Lung (tissue), 17 donors: ENCODE measurements at places on chromosomes 3 and 15.

DNA sequence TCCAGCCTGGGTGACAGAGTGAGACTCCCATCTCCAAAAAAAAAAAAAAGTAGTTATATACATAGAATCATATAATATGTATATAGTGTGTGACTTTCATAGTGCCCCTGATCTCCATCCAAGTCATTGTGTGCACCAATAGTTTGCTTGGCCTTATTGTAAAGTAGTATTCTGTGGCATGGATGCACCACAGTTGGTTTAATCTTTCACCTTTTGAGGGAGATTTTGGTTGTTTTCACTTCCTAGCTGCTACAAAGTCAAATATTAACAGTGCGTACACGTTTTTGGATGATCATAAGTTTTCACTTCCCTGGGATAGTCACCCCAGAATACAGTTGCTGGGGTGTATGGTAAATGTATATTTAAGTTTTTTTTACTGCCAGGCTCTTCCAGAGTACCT, 162.8 kb downstream of the PTPRG start:
- H3K4me3 ChIP-seq, result no peak overlapping the region
- peaks cover 3% of the 10 kb centered on the region for H3K4me1 ChIP-seq
- no peak for DNase-seq
- H3K27me3 ChIP-seq, result no peaks in the 10 kb centered on the region

DNA sequence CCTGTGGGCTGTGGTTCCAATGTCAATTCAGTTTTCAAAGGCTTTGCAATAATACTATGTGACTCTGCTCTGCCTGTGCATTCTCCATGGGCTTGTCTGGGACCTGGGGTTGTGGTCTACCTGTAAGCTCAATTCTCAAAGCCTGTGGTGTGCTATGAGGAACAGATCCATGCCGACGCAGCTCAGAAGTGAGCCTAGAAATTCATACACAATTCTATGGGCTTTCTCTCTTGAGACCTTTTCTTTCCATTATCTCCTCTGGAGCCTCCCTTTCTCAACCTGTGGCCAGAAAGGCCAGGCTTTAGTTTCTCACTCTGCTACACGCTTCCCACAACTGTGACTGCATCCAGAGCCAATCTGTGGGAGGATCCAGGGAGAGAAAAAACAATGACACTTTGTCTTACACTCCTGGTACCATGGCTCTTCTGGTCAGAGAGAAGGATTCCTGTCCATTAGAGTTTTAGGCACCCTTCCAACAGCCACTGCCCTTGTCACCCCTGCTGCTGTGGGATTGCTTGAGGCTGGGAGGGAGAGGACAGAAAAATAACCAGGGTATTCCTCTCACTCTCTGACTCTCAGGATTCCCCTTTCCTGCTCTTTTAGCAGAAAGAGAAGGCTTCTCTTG, 34.1 kb upstream of the KLF13 start:
- H3K4me1 ChIP-seq, result no peaks in the 10 kb centered on the region
- no peaks in the 10 kb centered on the region for H3K36me3 ChIP-seq
- H3K4me3 ChIP-seq, result no peak overlapping the region
- no peaks in the 10 kb centered on the region for H3K27me3 ChIP-seq
- no peak for DNase-seq

- no peaks in the 10 kb centered on the region for H3K36me3 ChIP-seq
- DNase-seq, result peak; percentile 17
- no peak overlapping the region for H3K4me3 ChIP-seq
- no peaks in the 10 kb centered on the region for H3K27me3 ChIP-seq
- no peak overlapping the region for H3K27ac ChIP-seq
- H3K4me1 ChIP-seq, result no peaks in the 10 kb centered on the region
Measured at GRCh38 chr3:189041482-189042090, 130.2 kb upstream of the TPRG1 start.

DNA sequence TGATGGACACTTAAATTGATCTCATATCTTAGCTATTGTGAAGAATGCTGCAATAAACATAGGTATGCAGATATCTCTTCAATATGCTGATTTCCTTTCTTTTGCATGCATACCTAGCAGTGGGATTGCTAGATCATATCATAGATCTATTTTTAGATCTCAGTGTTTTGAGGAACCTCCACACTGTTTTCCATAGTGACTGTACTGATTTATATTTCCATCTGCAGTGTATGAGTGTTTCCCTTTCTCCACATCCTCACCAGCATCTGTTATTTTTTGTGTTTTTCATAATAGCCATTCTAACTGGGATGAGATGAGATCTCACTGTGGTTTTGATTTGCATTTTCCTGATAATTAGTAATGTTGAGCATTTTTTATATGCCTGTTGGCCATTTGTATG, 17.1 kb upstream of the RASA2 start:
- H3K27ac ChIP-seq, result no peak overlapping the region
- no peaks in the 10 kb centered on the region for H3K27me3 ChIP-seq
- H3K4me3 ChIP-seq, result no peak overlapping the region
- no peaks in the 10 kb centered on the region for H3K4me1 ChIP-seq
- no peak for DNase-seq
- no peaks in the 10 kb centered on the region for H3K36me3 ChIP-seq

- H3K4me1 ChIP-seq, result peaks cover 28% of the 10 kb centered on the region
- H3K27me3 ChIP-seq, result peaks cover 5% of the 10 kb centered on the region
- no peak for DNase-seq
- H3K4me3 ChIP-seq, result no peak overlapping the region
- H3K36me3 ChIP-seq, result no peaks in the 10 kb centered on the region
Measured at GRCh38 chr15:67035886-67036285, 29.5 kb upstream of the SMAD3 start.
